PC-9 (cell line): ENCODE measurements at places on chromosomes 2 and 18. TPM values are rescaled to one million over a fixed set of nuclear protein-coding genes. Genes with fewer than 3 reads are reported as not detected.
A peak's percentile ranks its signal among the peaks of the same experiment; 100 is the strongest.

DNA sequence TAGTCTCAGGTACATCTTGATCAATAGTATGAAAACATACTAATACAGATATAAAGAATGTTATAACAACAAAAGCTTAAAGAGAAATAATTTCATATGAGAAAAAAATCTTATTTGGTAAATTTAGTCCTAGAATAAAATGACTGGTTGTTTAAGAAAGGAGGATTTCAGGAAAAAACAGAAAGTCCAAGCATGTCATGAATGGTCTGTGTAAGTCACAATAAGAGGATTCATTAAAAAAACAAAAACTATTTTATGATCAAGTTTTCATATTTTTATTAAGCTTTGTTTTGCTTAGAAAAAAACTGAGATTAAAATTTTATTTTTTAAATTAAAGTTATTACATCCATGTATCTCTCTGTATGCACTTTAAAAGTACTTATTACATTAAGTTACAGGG is 353.9 kb upstream of the SPHKAP start:
- no peak for DNase-seq

DNA sequence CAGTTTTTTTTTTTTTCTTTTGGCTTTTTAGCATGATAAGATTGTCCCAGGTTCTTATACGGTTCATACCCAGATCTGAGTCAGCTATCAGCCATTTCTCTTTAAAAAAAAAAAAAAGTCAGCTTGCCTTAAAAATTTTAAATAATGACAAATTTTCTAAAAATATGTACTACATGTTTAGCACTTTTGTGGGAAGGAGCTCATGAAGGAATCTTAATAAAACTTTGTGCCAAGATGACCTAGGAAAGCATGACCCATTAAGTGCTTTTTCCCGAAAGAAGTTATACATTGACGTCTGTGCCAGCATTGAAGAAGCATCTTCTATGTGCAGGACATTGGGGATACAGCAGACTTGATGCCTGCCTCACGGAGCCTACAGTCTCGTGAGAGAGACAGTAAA is 4.5 kb upstream of the RBMS1 start:
- no peak for DNase-seq

- DNase-seq: peak; percentile 78
Measured at GRCh38 chr2:200373973-200374416, 67.5 kb downstream of the SPATS2L start.

DNA sequence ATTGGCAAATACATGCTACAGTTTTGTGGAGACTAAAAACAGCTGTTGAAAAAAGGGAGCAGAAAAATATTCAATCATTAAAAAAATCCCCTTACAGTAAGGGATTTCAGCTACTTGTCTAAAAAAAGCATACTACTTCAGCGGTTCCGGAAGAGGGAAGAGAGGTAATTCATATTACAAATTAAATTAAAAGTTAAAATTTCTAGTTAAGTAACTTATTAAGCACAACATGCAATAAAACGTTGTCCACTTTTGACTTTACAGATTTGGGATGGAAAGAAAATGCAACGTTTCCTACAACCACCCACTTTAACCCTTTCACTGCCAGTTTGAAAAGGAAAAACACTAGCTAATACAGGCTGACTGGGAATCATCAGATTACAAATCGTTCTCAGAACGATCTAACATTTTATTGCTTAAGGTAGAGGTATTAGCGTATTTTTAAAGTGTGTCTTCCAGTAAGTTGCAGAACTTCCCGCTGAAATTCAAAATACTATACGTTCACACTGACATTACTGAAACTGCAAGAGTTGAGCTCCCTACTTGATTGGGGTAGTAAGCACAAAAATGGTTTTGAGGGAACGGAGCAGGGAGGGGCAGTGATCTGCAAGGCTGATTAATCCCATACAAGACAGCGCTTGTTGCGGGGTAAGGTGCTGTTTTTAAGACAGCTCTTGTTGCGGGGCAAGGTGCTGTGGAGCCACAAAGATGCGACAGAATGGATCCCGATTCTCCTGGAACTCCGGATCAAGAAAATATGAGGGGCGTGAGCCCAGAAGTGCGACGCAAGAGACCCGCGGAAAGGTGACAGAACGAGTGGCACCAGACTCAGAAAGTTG is 743 bp downstream of the HADHA start:
- DNase-seq: no peak

- DNase-seq: no peak
Measured at GRCh38 chr18:50334546-50335152, 40.2 kb upstream of the SKA1 start.

Gene SERPINB10
- not detected in 2 replicates for total RNA-seq

Gene FARSB
- 37.5 and 50.2 TPM in 2 replicates for total RNA-seq
